Sigmoid colon (tissue), 7 donors: ENCODE measurements at places on chromosomes 2 and 18.
A peak's percentile ranks its signal among the peaks of the same experiment; 100 is the strongest.

GRCh38 chr2:201618744-201619662 lies 24.3 kb downstream of the TMEM237 start:
- peak; percentile 79 for DNase-seq

DNA sequence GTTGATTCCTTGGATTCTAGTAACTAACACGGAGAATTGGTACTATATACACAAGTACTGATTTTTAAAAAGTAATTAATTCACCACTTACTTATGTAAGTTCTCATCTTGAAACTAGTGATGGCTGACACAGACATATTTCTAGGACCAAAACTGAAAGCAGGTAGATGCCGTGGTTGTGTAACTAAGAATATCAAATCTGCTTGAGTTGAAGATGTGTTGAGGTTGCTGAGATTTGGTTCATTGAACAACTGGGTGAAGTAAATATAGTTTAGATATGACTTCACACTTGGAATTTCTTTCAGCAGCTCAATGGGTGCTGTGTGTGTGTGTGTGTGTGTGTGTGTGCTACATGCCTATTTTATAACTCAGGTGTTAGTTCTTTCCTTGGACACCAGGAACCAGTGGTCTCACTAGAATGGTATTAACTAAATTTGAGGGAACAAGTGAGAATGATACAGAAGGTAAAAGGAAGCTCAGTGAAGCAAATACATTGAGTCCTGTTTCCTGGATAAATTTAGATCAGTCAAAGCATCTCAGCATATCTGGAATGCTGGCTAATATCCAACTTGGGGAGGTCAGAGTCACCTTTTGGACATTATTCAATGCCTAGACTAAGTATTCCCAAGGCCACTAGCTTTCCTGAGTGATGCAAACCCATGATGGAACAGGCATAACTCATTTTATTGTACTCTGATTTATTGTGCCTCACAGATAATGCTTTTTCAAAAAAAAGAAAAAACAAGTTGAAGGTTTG lies 110.7 kb upstream of the ZEB2 start:
- DNase-seq: no peak

- DNase-seq: peak; percentile 73
Observed at GRCh38 chr2:12202313-12203075, 456.1 kb downstream of the LPIN1 start.

- no peak for DNase-seq
Observed at GRCh38 chr18:22355598-22355997, 62.1 kb downstream of the CTAGE1 start.

DNA sequence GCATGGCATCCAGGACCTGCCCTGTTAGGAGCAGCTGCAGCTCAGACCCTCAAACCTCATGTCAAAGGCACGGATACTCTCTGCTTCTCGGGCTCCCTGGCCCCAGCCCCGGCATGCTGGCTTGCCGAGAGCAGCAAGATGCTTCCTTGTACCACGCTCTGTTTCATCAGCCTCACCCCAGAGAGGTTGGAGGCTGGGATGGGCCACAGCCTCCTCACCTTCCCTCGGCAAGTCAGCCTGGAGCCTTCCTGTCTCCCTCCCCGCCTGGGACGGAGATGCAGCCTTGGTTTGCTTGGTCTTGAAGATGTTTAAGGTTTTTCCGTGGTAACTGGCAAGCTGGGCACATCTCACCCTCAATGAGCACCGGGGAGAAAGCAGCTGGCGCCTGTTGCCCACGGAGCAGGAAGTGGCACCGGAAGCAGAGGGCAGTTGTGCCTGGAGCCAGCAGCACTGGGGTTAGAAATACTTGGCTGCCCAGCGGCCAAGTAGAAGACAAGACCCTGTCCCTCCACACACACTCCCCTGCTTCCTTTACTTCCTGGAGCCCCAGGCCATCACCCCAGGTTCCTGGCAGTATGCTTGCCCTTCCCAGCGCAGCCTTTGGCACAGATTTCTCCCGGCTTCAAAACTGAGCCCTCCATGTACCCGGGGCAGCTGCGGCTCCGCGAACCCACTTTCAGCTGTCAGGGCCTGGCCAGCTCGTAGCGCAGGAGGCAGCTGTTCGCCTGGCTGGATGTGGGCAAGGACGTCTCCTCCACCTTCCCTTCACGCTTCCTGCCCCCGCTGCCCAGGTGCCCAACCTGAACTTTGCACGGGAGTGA lies 17.4 kb downstream of the FBLN7 start:
- no peak for DNase-seq

GRCh38 chr2:48714245-48714644 lies 41.3 kb downstream of the LHCGR start:
- no peak for DNase-seq

DNA sequence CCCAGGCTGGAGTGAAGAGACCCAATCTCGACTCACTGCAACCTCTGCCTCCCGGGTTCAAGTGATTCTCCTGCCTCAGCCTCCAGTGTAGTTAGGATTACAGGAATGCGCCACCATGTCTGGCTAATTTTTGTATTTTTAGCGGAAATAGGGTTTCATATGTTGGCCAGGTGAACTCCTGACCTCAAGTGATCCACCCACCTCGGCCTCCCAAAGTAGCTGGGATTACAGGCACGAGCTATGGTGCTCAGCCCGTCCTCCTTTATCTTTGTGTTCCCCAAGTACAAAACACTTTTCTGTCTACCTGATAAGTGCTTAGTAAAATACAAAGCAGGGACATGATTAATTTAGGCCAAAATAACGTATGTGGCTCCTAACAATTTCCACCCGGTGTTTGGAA lies 91.2 kb upstream of the STK17B start:
- DNase-seq: no peak

- no peak for DNase-seq
Observed at GRCh38 chr2:11995456-11995855, 249.0 kb downstream of the LPIN1 start.

GRCh38 chr2:194696690-194697089 lies 960.3 kb upstream of the SLC39A10 start:
- DNase-seq: no peak

- no peak for DNase-seq
Observed at GRCh38 chr2:165804719-165805118, 10.7 kb upstream of the GALNT3 start.

- no peak for DNase-seq
Observed at GRCh38 chr18:48293954-48294898, 115.0 kb downstream of the ZBTB7C start.

DNA sequence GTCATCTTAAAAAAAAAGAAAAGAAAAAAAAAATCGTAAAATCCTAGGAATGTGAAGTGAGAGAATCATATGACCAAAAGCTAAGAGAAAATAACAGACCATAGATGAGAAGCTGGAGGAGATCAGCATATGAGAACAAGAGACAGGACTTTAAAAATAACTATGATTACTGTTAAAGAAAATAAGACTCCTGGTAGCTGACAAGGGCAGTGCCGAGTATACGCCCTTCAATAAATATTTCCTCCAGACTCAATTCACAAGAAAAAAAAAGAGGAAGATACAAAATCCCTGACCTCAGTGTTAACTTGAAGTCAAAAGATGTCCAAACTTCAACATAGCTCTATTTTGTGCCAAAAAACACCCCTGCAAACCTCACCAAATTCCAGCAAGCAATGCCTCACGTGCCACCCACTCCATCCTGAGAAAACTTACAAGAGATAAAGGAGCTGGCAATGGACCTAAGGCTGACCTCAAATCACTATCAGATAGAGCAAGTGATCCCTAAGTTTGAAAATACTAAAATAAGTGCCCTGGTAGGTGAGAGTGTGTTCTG lies 817.2 kb downstream of the SOCS6 start:
- DNase-seq: no peak

DNA sequence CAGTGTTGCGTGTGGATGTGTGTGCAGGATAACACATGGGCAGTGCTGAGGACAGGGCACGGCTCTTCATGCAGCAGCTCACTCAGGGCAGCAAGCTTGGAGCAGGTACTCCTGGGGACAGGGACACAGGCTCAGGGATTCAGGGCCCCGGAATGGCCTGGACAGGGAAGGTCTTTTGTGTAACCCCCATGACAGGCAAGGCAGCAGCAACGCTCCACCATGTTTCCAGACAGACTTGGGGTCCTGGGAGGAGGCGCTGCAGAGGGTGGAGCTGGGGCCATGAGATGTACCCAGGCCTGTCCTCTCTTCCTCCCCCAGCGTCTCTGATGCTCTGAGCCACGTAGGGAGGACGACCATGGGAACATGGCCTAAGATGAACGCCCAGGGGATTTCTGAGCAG lies 58.3 kb downstream of the ADNP2 start:
- no peak for DNase-seq

- no peak for DNase-seq
Observed at GRCh38 chr2:171852366-171852888, 41.6 kb downstream of the SLC25A12 start.

- no peak for DNase-seq
Observed at GRCh38 chr2:177161741-177162460, 50.7 kb upstream of the HNRNPA3 start.

DNA sequence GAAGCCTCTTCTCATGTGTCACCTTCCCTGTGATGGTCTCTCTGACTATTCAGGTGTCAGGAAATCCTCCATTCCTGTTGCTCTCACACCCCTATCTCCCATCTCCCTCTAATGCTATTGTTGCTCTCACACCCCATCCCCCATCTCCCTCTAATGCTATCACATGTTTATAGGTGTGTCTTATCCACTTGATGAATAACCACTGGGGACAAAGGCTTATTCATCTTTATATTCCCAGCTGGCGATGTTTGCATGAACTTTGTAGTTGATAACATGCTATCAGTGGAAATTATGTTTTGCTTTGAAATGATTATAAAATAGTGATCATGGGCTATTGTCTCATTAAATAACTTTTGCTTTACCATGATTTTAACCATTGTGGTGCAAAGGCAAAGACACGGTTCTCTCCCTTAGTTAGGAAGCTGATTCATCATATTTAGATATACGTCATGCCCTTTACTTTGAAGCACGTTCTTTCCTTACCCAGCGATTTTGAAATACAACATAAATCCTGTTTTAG lies 220.5 kb downstream of the PMAIP1 start:
- no peak for DNase-seq

DNA sequence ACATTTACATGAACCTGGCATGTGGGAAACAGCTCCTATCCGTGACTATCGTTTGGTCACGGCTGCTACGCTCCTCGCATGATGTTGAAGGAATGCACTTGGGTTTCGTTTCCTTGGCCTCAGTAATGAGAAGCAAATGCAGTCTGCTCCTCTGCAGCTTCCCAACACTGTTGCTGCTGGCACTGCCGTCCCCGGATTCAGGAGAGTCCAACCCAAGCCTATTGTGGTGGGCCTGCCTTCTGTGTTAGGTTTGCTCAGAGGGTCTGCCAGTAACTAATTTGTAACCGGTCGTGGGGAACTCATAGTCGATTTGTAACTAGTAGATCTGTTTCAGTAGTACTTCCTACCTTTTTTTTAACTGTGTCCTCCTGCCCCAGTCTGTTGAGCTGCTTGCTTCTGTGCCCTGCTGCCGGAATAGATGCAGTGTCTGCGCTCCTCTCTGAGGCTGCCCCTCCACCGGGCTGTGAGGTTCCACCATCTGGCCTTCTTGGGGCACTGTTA lies 58.4 kb downstream of the WDSUB1 start:
- DNase-seq: no peak

DNA sequence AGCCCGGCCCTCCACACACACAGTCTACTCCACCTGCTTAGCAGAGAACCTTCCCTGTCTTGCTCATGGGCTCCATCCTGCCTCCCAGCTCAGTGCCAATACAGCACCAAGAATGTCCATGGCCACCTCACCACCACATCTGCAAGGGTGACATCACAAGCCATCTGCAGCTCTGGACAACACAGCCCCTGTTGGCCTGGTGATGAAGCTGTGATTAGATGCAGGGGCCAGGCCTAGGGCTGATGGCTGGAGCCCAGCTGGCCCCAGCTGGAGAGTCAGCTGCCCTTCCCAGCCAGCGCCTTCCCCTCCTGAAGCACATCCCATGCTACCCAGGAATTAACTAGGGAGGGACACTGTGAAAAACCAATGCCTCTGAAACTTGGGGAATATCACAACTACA lies 91.1 kb downstream of the TTC32 start:
- no peak for DNase-seq

GRCh38 chr18:23384778-23385736 lies 68.0 kb upstream of the RIOK3 start:
- no peak for DNase-seq

- DNase-seq: no peak
Observed at GRCh38 chr2:17249249-17249648, 269.0 kb downstream of the RAD51AP2 start.

DNA sequence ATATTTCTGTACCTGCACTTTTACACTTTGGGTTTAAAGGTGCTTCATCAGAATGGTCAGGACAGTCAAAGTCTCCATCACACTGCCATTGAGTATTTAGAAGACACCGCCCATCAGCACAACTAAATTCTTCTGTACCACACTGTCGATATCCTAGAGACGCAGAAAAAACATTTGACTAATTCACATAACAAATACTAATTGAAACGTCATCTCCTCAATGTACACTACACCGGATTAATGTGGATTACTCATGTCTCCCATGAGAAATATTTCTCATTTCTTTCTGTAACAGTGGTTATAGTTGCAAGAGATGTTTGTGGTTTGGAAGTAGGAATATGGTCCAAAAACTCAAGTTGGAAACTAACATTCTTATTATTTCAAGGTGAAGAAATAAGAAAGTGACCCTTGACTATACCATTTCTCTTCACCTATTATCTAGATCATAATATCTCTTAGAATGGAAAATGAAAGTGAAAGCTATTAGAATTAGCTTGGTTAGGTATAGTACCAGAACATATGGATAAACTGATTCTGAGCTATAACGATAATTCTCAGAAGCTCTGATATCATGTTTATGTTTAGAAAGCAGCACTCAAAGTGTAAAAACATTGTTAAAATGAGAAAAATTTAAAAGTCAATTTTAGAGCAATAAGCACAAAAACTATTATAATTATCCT lies 1627.7 kb downstream of the LRP1B start:
- DNase-seq: no peak
